Stimulated activated CD4-positive, alpha-beta T cell treated with anti-CD3 and anti-CD28 coated beads, Interleukin-4, amount 100 ng/mL, for 24 hours (primary cell): ENCODE measurements at places on chromosomes 1 and 21.
A peak's percentile ranks its signal among the peaks of the same experiment; 100 is the strongest.

GRCh38 chr1:40973912-40974311, 5.6 kb upstream of the CTPS1 start:
- no peak for DNase-seq

DNA sequence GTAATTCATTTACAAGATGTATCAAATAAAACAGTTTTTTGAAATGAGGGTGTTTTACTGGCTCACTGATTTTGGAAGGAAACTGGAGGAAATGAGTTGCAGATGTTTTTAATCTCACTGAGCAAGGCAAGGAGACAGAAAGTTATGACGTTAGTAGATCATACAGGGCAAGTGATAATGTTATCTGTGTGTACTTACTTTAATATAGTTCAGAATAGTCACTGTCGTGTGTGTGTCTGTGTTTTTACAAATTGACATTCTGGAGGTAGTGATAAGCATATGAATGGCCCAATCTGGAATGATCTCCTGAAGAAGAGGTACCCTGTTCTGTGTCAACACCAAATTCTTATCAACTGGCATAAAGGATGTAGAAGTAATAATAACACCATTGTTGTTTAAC, 1.9 kb upstream of the GBP4 start:
- no peak for DNase-seq

- no peak for DNase-seq
These were observed 21.2 kb downstream of the ALDH4A1 start for GRCh38 chr1:18881164-18881563.

GRCh38 chr1:206653715-206654459, 18.6 kb downstream of the DYRK3 start:
- no peak for DNase-seq

DNA sequence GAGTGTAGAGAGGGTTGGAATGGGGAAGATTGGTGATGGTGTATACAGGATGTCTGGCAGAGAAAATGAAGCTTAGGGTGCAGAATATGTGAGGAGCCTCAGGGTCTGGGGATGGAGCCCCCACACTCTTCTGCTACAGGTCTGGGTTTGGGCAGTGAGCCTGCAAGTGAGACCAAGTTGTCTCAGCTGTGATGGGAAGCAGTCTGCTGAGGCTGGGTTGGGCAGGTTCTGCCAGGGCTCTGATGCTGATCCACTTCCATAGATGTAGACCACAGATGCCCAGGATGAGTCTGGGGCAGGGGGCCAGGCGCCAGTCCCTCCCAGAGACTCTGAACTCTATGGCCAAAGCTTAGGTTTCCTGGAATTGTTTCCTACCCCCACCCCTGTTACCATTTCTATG, 516.9 kb downstream of the PTPRU start:
- no peak for DNase-seq

- no peak for DNase-seq
These were observed 13.9 kb downstream of the GPR3 start for GRCh38 chr1:27406362-27406680.

- no peak for DNase-seq
These were observed 8.5 kb downstream of the ERG start for GRCh38 chr21:38489729-38490128.

DNA sequence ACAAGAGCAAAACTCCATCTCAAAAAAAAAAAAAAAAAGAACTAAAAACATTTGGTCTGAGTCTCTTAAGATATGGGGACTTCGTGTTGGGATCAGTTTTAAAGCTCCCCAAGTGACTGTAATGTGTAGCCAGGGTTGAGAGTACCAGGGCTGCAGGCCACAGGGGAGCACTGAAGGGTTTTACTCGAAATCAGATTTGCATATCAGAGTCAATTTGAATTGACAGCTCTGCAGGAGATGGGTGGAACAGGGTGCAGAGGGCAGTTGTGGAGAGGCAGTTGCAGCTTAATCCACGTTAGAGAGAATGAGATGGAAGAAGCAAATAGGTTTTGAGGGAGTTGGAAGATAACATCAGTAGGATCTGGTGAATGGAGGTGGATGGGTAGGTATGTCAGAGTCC, 20.6 kb upstream of the ELOA start:
- DNase-seq: no peak

DNA sequence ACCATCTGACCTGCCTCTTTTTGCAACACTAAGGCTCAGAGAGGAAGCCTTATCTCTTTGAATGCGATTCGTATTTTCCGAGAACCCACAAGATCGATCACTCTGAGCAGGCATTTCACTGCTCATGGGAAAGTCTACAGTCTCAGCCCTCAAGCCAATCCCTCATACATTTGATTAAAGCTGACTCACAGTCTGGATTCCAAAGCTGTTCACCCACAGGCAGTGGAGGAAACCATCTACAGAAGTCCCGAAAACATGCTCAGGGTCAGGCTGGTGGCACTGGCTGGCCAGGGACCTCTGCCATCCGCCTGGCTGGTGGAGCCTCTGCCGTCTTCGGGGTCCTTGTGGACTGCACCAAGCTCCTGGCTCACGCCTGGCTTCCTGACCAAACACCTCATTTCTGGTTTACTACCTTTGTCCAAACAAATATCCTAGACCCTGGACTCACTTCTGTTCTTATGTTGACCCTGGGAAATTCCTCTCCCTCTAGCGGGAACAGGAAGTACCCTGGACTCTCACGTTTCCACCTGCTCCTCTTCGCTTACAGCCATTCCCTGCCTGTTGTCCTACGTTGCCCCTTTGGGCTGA, 650.0 kb downstream of the SMYD3 start:
- no peak for DNase-seq

DNA sequence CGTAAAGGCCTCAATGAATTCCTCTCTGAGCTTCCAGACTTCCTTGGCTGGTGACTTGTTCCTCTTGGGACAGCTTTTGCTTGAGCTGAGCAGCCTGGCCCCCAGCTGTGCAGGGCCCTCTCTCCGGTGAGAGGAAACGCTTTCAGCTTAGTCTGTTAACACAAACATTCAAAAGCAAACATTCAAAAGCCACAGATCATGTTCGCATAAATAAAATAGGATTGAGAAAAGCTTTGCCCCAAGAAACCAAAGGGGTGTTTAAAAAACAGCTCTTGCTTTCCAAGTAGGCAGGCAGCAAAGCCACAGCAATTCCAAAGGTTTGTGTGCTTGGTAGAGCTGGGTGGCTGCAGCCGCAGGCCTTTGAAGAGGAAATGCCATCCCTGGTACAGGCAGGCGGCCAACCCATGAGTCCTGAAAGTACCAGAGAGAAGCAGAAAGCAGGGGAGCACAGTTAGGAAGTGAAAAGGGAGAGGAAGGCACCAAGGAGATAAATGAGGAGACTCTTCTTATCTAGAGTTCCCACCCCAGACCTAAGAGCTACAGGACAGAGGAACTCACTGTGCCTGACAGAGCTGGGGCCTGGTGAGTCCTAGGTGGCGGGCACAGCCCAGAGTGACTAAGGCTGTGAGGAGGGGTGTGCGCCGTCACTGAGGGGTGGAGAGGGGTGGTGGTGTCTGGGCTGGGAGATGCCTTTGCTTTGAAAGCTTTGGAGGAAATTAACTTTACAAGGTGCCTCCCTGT, 48.4 kb downstream of the CCN1 start:
- DNase-seq: no peak

DNA sequence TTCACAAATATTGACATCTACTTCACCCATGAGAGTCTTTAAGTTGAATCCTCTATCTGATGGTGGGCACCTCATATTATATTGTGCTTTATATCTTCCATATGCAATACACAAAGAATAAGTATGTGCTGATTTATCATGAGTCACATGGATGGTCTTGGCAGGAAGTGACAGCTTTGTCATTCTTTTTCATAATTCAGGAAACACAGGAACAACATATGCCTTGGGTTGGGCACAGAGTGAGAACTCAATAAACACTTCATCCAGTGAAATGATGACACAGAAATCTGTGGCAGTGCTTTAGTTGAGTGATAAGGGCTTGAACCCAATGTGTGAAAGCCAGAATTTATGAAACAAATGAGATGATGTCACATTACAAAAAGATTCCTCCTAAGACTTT, 41.2 kb downstream of the GADD45A start:
- DNase-seq: no peak

GRCh38 chr1:44484155-44484688, 79.2 kb downstream of the RNF220 start:
- no peak for DNase-seq

DNA sequence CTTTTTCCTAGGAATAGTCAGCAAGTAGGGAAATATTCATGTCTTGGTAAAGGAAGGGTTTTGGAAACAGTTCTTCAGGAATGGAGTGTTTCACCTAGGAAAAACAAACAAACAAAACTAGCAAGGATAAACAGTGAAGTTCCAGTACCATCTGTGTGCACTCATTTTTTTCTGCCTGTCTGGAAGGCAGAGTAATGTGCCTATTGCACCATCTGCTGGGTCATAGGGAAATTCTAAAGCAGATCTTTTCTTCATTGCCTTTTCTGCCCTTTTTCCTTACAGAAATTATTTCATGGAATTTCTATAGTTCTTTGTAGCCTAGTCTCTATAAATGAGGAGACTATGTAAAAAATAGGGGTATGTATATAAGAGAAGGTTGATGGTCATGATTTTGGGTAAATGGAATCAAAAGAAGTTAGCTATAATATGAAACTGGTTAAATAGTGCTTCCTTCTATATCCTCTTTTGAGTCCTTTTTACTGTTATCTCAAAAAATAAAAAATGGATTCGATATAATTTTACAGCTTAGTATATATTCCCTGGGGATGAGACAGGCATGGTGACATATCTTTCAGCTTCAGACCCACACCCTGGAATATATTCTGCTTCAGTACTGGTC, 3.4 kb upstream of the HRNR start:
- DNase-seq: no peak

- DNase-seq: peak; percentile 36
These were observed 132.9 kb upstream of the WNT4 start for GRCh38 chr1:22275626-22276395.

DNA sequence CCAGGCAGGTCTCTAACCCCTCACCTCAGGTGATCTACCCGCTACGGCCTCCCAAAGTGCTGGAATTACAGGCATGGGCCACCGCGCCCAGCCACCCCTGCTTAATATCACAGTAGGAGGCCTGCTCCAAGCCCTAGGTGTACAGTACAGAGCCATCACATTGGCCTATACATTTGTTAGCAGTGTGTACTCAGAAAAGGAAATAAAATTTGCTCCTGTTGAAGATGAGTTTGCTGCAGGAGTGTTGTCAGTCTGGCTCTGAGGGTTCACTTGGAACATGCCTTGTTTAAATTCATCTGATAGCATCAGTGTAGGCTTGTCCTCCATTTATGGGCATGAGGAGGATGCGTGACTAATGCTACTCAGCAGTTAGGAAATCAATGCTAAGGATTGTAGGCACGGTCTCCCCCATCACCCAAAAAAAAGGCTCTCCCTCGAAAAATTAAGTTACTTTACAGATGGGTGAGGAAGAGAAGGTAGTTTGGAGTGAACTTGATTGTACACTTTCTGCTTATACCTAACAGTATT, 4.6 kb upstream of the ENAH start:
- DNase-seq: no peak

GRCh38 chr1:9319789-9320519, 27.3 kb downstream of the SPSB1 start:
- DNase-seq: no peak
